Cortex of kidney (tissue), 1 donor: ENCODE measurements at places on chromosomes 1 and 21.

DNA sequence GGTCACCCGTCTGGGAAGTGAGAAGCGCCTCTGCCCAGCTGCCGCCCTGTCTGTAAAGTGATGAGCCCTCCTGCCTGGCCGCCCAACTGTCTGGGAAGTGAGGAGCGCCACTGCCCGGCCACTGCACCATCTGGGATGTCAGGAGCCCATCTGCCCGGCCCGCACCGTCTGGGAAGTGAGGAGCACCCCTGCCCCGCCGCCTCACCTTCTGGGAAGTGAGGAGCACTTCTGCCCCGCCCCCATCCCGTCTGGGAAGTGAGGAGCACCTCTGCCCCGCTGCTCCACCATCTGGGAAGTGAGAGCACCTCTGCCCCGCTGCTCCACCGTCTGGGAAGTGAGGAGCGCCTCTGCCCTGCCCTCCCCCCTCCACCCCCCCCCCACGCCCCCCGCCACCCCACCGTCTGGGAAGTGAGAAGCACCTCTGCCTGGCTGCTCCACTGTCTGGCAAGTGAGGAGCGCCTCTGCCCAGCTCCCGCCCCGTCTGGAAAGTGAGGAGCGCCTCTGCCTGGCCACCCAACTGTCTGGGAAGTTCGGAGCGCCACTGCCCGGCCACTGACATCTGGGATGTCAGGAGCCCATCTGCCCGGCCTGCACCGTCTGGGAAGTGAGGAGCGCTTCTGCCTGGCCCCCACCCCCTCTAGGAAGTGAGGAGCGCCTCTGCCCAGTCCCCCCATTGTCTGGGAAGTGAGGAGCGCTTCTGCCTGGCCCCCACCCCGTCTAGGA lies 4.5 kb upstream of the ZZZ3 start:
- DNase-seq: no peak

DNA sequence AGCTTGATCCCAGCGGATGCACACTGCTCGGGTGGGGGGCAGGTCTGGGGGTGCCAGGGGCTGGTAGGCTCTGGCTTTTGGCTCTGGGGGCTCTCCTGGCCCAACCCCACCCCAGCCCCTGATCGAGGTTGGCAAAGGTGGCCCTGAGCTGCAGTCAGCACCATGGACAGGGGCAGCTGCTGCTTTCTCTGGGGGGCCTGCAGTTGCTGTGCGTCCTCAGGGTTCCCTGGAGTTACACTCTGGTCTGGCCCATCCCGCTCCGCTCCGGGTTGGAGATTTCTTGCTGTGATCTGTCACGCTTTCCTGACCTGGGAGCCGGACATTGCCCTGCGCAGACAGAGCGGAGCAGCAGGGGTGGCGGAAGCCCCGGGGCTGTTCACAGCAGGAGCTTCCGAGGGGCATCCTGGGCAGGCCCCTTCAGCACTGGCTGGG lies 8.0 kb upstream of the PLCH2 start:
- no peak for DNase-seq

GRCh38 chr1:215040190-215040589 lies 42.3 kb upstream of the KCNK2 start:
- no peak for DNase-seq

DNA sequence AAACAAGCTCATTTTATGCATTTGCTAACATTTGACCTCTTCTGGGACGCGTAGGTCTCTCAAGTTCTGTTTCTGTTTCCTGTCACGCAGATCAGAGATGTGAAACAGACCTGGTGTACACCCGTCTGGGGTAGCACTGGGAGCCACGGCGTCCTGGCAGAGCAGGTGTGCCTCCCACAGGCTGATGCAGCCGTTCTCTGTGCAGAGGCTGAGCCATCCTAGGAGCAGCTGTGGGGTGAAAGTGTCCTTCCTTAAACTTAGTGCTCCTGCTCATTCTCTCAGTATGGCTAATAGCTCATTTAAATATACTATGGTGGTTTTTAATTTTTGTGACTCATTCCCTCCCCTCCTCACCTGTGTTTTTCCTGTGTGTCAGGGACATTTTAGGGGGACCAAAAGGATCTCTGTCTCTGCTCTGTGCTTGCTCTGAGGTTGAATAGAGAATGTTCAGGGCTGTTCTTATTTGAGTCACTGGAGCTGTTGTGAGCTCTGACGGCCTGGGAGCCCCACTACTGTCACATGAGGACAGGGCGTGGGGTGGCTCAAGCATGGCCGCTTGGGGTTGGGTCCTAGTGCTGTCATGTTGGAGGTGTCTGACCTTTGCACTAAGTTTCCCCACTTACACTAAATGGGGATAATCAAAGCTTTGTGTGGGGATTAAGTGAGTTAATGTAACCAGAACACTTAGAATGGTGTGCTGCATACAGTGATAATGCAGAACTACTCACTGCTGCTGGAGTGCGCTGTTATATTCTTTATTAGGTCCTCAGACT lies 43.0 kb downstream of the GALNT2 start:
- no peak for DNase-seq

DNA sequence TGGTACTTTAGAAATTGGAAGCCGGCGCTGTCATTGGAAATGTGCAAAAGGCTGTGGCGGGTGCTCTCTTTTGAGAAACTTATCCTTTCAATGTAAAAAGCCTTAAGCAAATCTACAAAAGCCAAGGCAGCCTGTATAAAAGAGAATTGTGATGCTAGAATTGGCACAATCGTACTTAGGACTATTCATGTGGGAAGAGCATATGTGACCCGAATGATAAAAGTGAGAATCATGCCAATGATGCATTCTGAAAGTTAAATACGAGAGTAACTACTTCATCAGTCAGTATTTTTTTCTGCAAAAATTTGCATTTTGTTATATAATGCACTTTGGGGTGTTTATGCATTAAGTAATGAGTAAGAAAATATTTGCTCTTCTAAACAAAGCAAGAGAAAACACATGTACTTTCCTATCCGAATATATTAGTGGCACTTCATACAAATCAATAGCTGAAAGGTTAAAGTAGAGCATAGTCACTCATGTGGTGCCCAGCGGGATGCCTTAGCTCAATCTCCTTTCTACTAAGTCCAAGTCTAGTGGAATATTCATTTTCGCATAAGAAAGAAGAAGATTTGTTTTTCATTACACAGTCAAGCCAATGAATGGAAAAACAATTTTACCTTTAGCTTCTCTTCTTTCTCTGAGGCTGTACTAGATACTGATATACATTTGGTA lies 1256.6 kb upstream of the B3GALT2 start:
- DNase-seq: no peak

DNA sequence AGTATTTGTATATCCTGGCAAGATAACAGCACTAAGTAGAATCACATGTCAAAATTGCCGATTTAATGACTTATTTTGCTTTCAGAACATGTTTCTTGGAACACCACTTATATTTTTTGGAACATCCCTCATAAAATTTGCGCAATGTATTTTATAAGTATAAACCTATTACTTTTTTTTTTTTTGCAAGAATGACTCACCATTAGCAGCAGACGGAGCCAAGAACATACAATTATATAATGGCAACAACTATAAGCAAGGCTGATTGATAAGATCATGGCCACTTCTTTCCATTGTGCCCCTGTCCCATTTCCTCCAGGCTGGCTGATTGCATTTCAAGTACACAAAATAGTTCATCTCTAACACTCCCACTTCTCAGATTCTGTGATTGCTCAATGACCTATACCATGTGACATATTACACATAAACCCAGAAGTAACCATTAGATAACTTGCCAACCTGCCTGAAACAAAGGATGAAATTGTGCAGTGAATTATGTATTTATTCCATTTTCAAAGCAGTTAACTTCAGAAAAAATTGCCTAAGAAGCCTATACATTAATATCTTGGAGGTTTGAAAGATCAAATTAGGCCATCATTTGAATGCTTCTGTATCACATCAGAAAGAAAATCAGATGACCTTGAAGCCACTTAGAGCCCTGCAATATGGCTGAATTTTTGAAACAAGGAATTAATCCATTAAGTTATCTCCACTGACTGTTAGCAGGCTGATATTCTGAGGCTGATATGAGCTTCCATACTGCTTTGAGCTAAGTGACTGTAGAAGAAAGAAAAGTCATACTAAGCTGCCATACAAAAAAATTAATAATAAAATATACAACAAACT lies 77.8 kb upstream of the PRMT6 start:
- no peak for DNase-seq

DNA sequence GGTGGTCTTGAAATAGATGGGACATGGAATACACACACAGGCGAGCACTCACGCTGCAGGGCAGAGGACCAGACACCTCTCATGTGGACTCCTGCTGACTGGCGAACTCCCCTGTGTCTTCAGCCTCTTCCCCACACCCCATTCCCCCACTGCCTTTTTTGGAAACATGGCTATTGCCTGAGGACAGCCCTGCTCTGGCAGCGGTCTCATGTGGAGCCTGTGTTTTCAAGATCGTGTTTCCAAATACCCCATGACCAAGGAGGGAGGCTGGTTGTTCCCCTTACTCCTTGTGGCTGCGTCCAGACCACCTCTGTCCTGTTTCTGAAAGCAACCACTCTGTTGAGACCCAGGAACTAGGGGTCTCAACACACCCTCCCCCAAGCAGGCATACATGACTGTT lies 119.4 kb downstream of the C1orf94 start:
- no peak for DNase-seq

- DNase-seq: no peak
These were observed 19.8 kb downstream of the TOMM20 start for GRCh38 chr1:235108876-235109275.

GRCh38 chr1:61316493-61316892 lies 234.1 kb downstream of the NFIA start:
- DNase-seq: no peak

DNA sequence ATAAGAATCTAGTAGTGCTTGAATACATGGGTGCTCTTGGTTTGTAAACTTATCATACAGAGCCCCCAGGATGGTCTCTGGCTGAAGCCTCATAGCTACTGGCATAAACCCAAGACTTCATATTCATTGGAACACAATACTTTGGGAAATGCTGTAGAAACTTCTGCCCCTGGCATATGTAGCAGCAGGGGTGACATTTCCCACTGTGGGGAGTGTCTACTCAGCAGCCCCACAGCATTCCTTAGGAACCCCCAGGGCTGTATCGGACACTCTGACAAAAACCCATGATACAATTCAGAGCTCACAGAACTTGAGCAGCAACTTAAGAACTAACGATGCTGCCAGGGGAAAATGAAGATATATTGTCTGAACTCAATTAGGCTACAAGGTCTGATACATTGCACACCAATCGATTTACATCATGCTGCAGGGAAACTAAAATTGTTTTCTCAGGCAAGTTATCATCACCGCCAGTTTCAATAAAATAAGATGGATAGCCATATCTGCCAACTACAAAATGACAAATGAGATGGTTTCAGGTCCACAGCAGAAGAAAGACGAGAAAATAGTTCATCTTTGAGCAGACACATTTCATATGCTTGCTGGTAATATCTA lies 181.1 kb upstream of the GREM2 start:
- DNase-seq: no peak

GRCh38 chr1:178739285-178740045 lies 14.4 kb downstream of the RALGPS2 start:
- DNase-seq: no peak

GRCh38 chr1:68449901-68450300 lies at the start of gene RPE65:
RPE65 (minus strand) TSS chr1:68449954; CDS start chr1:68449905, 49 bp downstream.
- no peak for DNase-seq

DNA sequence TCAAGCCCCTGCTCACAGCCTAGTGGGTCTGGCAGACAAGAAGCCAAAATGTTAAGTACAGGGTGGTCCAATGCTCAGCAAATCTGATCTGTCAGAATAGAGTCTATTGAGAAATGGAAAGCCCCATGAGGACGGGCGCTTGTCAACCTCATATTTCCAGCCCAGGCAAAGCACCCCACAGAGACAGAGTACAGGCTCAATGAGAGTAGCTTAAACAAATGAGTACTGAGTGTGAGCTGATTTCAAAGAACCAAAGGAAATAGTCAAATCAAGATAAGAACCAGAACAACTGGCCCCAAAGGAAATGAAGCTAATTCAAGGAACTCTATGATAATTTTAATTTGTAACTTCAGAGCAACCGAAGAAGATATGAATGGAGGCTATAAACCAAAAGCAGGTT lies 44.6 kb upstream of the SLC30A1 start:
- DNase-seq: no peak

DNA sequence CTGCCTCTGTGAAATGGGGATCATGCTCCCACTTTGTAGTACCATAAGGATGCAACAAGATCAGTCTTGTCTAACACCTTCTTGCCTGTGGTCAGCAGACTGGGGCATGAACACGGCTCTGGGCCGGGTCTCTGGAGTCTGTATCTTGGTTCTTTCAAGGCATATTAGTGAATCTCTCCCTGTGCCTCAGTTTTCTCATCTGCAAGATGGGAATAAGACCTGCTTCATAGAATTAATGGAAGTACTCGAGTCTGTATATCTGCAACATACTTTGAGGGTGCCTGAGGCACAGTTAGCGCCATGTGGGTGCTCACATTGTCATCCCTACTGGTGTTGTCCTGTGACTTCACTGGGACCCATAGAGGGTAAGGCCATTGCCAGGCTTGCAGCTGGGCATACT lies 84.6 kb downstream of the IGSF21 start:
- DNase-seq: no peak

DNA sequence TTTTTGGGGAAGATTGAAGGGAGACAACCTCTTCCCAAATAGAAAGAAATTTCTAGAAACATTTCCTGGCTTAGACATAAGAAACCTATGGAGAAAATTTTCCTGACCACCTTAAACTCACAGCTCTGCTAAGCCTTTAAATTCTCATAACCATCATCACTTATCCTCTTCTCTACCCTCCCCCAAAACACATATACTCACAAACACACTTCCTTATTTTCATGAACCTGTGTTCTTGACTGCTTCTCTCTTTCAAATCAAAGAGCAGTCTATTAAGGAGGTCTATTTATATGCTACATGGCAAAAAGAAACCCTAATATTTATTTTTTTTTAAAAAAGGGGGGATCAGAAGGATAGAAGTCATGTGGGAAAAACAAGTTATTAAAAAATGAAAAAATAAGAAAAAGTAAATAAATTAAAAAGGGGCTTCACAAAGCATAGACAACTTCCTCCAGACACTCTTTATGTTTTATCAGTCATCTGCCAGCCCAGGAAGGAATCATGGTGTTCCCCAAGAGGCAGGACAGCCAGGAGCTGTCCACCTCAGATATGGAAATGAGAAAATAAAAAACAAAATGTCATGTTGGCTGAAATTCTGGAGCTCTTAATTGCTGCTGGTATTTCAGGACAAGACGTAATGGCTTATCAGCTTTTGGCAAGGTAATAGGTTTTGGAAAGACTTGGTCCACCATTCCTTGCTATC lies 12.8 kb upstream of the RGS2 start:
- DNase-seq: no peak

GRCh38 chr1:18348354-18348753 lies 132.4 kb upstream of the KLHDC7A start:
- DNase-seq: no peak

GRCh38 chr1:206892351-206892984 lies 4.8 kb upstream of the IL24 start:
- no peak for DNase-seq

GRCh38 chr1:201153474-201154388 lies 543 bp downstream of the TMEM9 start:
- DNase-seq: no peak
